ENCODE measurements at places on chromosomes 1 and 21.

DNA sequence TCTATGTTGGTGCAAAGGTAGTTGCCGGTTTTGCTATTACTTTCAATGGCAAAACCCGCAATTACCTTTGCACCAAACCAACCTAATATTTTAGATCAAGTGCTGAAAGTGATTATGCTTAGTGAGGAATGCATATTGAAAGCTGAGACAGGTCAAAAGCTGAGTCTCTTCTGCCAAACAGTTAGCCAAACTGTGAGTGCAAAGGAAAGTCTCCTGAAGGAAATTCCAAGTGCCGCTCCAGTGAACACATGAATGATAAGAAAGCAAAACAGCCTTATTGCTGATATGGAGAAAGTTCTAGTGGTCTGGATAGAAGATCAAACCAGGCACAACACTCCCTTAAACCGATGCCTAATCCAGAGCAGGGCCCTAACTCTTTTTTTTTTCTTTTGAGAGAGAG is 83.1 kb upstream of the ERRFI1 start:
- no peak for DNase-seq

DNA sequence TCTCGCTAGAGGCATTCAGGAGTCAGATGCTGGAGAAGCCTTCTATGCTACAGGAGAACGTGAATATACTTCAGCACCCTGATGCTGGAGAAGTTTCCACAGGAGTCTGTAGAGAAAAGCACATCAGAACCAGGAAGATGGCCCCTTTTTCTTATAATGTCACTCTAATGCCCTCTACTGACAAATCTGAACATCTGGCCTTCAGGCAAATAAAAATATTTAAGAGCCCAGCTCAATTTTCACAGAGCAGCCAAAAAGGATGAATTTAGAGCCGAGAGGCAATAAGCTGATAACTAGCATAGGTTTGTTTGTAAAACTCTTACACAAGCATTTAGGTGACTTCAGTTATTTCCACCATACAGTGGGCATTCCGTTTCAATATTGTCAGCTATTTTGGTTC is 3.8 kb upstream of the RRP15 start:
- DNase-seq = no peak

DNA sequence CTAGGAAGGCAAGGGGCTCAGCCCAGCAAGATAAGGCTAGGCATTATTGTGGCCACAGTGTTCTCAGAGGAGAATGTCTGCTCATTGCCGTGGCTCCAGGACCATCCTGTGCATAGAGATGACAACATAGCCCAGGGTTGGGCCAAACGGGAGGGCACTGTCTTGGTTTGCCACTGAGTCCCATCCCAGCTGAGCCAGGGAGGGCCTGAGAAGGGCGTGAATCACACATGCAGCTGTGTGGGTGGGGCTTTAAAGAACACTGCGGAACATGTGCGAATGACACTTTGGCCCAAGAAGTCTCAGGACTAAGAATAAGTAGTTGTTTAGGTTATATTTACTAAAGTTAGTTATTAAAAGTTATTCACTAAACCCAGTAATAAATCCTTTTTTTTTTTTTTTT is 18.5 kb downstream of the CHAF1B start:
- DNase-seq = no peak

DNA sequence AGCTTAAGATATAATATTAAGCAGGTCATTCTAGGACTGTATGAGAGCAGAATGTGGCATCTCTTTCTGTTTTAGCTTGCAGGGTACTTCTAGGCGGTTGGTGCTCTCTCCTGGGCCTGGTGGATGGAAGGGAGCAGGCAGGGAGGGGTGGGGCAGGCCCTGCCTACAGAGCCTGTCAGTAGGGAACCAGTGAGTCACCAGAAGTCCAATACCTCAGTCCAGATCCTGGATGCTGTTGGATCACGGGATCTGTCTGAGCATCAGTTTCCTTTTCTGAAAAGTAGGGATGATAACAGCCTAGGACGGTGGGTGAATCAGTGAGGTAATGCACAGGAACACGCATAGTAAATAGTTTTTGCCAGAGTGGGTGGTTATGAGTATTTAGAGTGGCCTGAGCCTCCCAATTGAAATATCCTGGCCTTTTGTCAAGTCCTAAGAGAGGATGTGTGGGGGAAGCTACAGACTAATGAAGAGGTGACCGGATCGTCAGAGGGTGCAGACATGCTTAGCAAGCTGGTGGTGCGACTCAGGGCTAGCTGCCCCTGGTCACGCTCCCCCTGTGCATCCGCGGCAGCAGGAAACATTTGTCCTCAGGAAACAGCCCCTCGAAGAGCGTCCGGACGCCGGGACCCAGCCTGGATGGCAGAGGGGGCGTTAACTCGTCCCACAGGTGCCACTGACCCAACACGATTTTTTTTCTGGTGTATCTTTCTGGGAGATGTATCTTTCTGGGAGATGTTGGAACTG is 23.9 kb downstream of the NAV1 start:
- no peak for DNase-seq

DNA sequence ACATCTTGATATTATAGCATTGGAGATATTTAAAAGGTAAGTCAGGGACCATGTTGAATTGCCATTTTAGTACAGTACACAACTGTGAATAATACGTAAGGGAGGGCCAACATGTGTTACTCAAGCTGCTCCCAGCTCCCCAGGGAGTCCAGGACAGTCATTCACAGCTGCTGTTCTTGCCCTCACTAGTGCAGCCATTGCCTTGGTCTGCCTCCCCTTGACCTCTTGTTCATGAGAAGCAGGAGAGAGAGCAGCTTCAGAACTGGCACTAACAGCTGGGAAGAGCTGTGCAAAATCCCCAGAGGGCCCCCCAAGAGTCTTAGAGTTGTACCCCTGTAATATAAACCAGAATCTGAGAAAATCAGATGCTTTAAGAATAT is 16.4 kb downstream of the TCEANC2 start:
- DNase-seq = no peak

DNA sequence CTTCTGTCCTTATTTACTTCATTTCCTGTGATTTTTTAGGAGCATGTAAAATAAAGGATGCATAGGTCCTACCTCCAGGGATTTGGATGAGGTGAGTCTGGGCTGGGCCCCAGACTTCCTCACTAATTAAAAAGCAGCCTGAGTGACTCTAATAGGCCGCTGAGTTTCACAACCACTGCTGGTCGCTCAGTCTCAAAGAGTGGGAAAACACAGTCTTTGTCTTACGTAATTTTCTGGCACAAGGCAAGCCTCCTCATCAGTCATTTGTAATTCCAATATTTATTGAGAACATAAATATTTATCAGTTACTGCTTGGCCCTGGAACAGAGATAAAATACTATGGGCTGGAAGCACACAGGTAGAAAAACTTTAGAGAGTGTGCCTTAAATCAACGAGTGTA is 195.4 kb upstream of the RUNX1 start:
- no peak for DNase-seq

DNA sequence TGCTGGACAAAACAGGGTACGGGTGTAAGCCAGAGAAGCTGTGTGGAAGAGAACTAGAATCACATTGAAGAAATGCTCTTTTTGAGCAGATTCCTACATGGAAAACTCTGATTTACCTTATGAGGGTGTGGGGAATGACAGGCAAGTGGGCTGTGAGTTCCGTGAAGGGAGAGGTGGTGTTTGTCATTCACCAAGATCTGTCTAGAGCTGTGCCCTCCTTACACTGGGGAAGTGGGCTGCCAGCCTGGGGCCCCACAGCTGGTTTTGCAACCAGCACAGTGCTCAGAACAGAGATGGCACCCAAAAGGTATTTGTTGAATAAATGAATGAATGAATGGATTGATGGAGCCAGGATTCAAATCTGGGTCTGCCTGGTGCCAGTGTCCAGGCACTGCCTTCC is 10.4 kb downstream of the RCAN1 start:
- DNase-seq = no peak

GRCh38 chr1:30618335-30618747 is 105.0 kb downstream of the MATN1 start:
- DNase-seq = no peak

DNA sequence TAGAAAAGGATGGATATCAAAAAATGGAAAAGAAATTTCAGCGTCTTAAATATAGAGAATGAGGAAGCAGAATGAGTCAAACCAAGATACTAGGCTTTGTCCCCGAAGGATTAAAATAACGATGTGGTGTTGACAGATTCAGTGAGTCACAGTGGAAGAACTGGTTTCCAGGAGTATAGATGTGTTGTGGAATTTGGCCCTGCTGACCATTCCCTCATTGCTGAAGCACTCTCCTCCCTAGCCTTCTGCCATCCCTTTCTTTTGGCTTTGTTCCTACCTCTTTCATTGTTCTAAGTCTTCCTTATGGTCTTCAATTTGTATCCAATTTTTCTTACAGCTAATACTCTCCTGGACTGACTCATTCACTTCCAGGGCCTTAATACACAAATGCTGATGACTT is 23.1 kb upstream of the USP25 start:
- DNase-seq = no peak

- no peak for DNase-seq
These were observed 67.3 kb downstream of the NOS1AP start for GRCh38 chr1:162136760-162137159.

Data from GM13976 (cell line).